ENCODE measurements at places on chromosomes 12 and 14.
A peak's percentile ranks its signal among the peaks of the same experiment; 100 is the strongest.

- no peaks in the 10 kb centered on the region for H3K27me3 ChIP-seq
- no peak for DNase-seq
- no peak overlapping the region for H3K4me3 ChIP-seq
- H3K27ac ChIP-seq: peak overlapping the region; percentile 86
- H3K36me3 ChIP-seq: no peaks in the 10 kb centered on the region
- peaks cover 100% of the 10 kb centered on the region for H3K4me1 ChIP-seq
These were observed 47.8 kb downstream of the CCDC88C start for GRCh38 chr14:91369628-91370445.

DNA sequence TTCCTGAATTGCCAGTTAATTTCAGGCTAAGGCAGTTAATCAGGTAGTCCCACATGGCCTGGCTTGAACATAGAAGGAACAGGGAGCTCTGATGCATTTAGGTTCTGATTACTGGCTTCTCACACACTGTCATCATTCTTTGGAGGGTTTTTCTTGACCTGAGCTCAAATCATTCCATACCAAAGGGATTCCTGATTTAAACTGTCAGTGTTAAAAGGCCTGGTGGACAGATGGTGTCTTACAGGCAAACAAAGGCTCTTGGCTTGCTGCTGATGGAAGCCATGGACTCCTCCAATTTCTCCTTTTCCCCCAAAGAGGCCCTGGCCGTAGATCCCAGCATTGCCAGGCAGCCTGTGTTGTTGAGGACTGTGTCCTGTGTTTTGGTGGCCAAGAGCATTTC is 30.2 kb downstream of the CACNA1C start:
- no peak overlapping the region for H3K4me3 ChIP-seq
- DNase-seq: no peak
- H3K27ac ChIP-seq: no peak overlapping the region

DNA sequence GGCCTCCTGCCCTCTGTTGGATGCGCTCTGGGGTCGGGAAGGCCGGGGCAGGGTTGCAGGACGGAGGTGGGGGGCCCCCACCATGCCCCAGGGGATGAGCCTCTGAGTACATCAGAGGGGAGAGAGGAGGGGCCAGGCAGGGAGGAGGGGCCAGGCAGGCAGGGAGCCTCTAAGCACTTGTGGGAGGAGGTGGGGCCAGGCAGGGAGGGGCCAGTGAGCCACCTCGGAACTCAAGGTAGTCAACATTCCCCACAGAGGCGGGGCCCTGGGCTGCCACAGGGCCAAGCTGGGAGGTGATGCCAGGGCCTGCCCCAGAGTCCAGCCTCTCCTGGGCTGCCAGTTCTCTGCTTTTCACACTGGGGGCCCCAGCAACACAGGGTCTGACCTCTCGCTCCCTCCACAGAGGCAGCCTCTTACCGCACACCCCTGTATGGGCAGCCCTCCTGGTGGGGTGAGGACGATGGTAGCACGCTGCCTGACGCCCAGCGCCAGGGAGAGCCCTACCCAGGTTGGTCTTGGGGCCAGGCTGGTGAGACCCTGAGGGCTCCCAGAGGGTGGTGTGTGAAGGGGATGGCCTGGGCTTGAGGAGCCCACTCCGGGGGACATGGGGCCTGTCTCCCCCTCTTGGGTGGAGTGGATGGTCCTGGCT is 17.4 kb downstream of the CEP170B start:
- peaks cover 27% of the 10 kb centered on the region for H3K36me3 ChIP-seq
- H3K27me3 ChIP-seq: no peaks in the 10 kb centered on the region
- H3K4me3 ChIP-seq: no peak overlapping the region
- DNase-seq: peak; percentile 68

GRCh38 chr12:54216797-54217661 is 28.2 kb upstream of the SMUG1 start:
- peaks cover 46% of the 10 kb centered on the region for H3K4me1 ChIP-seq
- H3K36me3 ChIP-seq: no peaks in the 10 kb centered on the region
- peaks cover 56% of the 10 kb centered on the region for H3K27me3 ChIP-seq
- peak; percentile 94 for DNase-seq
- peak overlapping the region; percentile 54 for H3K27ac ChIP-seq

Data from spleen (tissue), 13 donors.